Smooth muscle cell of trachea (primary cell): ENCODE measurements at places on chromosomes 1 and 21. TPM values are rescaled to one million over a fixed set of nuclear protein-coding genes. Genes with fewer than 3 reads are reported as not detected.

Gene MPL
- not detected in 2 replicates for total RNA-seq

Gene SH2D1B
- not detected in 2 replicates for total RNA-seq

Gene WNT2B
- total RNA-seq: 3.2 and 9.9 TPM in 2 replicates

Gene SSR2
- total RNA-seq: 512 and 711 TPM in 2 replicates

Gene S100A14
- total RNA-seq: 0.33 TPM in 1 of 2 replicates, not detected in the other

Gene CRABP2
- total RNA-seq: 248 and 256 TPM in 2 replicates

Gene CD160
- total RNA-seq: not detected in 2 replicates

Gene PIGM
- total RNA-seq: 4.3 and 4.9 TPM in 2 replicates

Gene KRTAP13-2
- not detected in 2 replicates for total RNA-seq

Gene NCAM2
- 9.3 and 14.8 TPM in 2 replicates for total RNA-seq

Gene GRHL3
- total RNA-seq: not detected in 2 replicates

Gene PDZK1IP1
- 0.50 TPM in 1 of 2 replicates, not detected in the other for total RNA-seq

Gene SERTAD4
- total RNA-seq: 0.17 and 0.29 TPM in 2 replicates

Gene TMEM222
- total RNA-seq: 26.2 and 37.4 TPM in 2 replicates

Gene LRRN2
- not detected in 2 replicates for total RNA-seq
